ENCODE measurements at places on chromosomes 13 and 19. TPM values are rescaled to one million over a fixed set of nuclear protein-coding genes. Genes with fewer than 3 reads are reported as not detected.

LRRC4B gene
- 5.4 TPM for polyA plus RNA-seq

GRCh38 chr19:17618936-17619335 is 63.5 kb downstream of the COLGALT1 start:
- no peaks in the 10 kb centered on the region for H3K36me3 ChIP-seq
- no peak overlapping the region for H3K27ac ChIP-seq
- no peaks in the 10 kb centered on the region for H3K4me1 ChIP-seq
- no peak overlapping the region for H3K4me3 ChIP-seq

GRCh38 chr13:66586489-66586888 is 643.6 kb downstream of the PCDH9 start:
- no peaks in the 10 kb centered on the region for H3K36me3 ChIP-seq
- no peaks in the 10 kb centered on the region for H3K27me3 ChIP-seq

DNA sequence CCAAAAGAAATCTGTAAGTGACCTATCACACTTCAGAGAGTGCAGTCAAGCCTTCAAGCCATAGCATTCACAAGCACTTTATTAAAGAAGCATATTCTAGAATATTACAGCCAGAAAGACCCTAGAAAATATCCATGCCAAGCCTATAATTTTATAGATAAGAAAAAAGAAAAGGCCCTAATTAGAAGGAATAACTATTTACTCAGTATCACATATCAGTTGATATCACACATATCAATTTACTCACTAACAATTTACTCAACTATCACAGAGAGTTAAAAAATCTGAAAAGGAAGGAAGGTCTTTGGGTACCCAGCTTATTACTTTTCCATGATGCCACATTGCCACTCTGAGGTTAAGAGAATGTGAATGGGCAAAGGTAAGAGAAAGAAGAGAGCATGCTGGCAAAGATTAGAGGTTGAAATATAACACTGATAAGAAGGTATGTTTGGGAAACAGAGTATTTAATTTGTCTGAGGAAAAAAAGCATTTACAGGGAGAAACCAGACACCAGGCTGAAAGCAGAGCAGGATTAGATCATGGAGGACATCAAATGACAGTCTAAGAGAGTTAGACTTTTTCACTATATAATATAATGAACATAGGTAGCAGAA is 186.2 kb downstream of the VWA8 start:
- H3K4me3 ChIP-seq: no peak overlapping the region
- no peaks in the 10 kb centered on the region for H3K27me3 ChIP-seq
- H3K4me1 ChIP-seq: no peaks in the 10 kb centered on the region

- no peak overlapping the region for H3K27ac ChIP-seq
- no peaks in the 10 kb centered on the region for H3K4me1 ChIP-seq
- no peaks in the 10 kb centered on the region for H3K36me3 ChIP-seq
- H3K27me3 ChIP-seq: no peaks in the 10 kb centered on the region
These were observed 22.0 kb upstream of the RAP2A start for GRCh38 chr13:97411984-97412383.

- no peaks in the 10 kb centered on the region for H3K4me1 ChIP-seq
- no peak for DNase-seq
- H3K4me3 ChIP-seq: no peak overlapping the region
- no peak overlapping the region for H3K27ac ChIP-seq
- no peaks in the 10 kb centered on the region for H3K27me3 ChIP-seq
These were observed 5.8 kb downstream of the TFPT start for GRCh38 chr19:54109651-54110050.

ATP7B gene
- 10.8 TPM for polyA plus RNA-seq

DNA sequence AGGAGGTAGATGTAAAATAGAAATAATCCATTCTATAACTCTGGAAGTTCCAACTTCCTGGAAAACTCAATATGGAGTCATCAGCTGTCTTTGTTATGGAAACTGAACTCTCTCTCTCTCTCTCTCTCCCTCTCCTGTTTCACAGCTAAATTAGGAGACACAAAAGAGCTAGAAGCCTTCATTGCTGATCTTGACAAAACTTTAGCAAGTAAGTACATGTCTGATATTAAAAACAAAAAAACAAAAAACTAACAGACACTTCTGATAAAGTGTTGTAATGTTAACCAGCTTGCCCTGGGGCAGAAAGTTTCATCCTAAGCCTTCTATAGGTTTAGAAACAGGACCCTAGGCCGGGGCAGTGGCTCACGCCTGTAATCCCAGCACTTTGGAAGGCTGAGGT is 11.3 kb downstream of the RGCC start:
- no peaks in the 10 kb centered on the region for H3K27me3 ChIP-seq
- no peak overlapping the region for H3K27ac ChIP-seq
- no peak overlapping the region for H3K4me3 ChIP-seq
- no peak for DNase-seq
- no peaks in the 10 kb centered on the region for H3K4me1 ChIP-seq

DNA sequence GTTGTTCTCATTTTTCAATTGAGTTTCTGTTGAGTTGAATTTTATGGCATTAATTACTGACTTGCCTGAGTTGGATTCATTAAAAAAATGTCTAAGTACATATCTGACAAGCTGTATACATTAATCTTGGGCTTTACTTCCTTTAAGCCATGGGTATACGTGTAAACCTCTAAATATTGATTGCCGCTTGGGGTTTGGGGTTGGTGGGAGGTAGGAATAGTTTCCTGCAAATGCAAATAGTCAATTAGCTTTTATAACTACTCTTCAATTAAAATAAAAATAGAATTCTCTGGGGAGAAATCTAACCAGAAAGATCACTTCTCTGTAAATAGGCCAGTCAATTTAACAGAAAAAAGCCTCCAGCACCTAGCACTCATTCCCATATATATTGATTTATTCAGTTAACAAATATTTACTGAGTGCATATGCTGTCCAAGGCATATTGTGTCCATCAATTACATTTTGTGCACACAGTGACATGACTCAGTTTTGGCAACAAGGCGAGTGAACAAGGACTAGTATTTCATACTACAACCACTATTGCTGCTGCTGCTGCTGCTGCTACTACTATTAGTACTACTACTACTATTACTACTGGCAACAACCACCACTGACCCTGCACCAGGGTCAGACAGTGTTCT is 306.8 kb downstream of the RFC3 start:
- H3K36me3 ChIP-seq: no peaks in the 10 kb centered on the region
- H3K27ac ChIP-seq: no peak overlapping the region
- no peaks in the 10 kb centered on the region for H3K4me1 ChIP-seq
- DNase-seq: peak; percentile 34
- no peak overlapping the region for H3K4me3 ChIP-seq
- no peaks in the 10 kb centered on the region for H3K27me3 ChIP-seq

CGB2 gene
- not detected for polyA plus RNA-seq

- H3K27ac ChIP-seq: no peak overlapping the region
- peaks cover 15% of the 10 kb centered on the region for H3K36me3 ChIP-seq
- H3K27me3 ChIP-seq: no peaks in the 10 kb centered on the region
- no peaks in the 10 kb centered on the region for H3K4me1 ChIP-seq
- no peak overlapping the region for H3K4me3 ChIP-seq
- no peak for DNase-seq
These were observed 9.8 kb downstream of the AP1M1 start for GRCh38 chr19:16207490-16208025.

Data from small intestine (tissue), 16 donors.